ENCODE measurements at places on chromosomes 16 and 17. TPM values are rescaled to one million over a fixed set of nuclear protein-coding genes. Genes with fewer than 3 reads are reported as not detected.
A peak's percentile ranks its signal among the peaks of the same experiment; 100 is the strongest.

HOXB1 gene
- total RNA-seq = 0.41 TPM

- no peak overlapping the region for H3K27ac ChIP-seq
- peaks cover 14% of the 10 kb centered on the region for H3K27me3 ChIP-seq
- DNase-seq = no peak
- H3K4me1 ChIP-seq = no peaks in the 10 kb centered on the region
- no peak overlapping the region for H3K4me3 ChIP-seq
These were observed 68.1 kb upstream of the CPHXL start for GRCh38 chr16:75794426-75794825.

DNA sequence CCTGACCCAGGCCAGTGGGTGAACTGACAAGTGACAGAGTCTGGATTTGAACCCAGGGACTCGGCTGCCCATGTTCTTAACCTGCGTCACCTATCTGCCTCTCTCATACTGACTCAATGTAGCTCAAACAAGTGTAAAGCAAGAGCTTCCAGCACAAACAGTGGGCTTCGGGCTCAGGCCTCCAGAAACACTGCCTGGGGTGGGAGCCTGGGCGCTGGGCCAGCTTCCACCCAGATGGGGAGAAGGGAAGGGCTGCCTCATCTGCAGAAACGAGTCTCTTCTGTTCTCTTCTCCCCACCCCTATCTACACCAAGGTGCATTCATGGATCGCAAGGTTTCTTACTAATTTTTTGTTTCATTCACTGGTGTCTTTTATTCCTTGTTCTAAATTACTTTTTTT lies 1.3 kb downstream of the CDRT4 start:
- no peak overlapping the region for H3K4me3 ChIP-seq
- peaks cover 12% of the 10 kb centered on the region for H3K36me3 ChIP-seq
- no peak for DNase-seq
- no peaks in the 10 kb centered on the region for H3K27me3 ChIP-seq

GRCh38 chr17:80800481-80801391 lies 190.9 kb upstream of the CHMP6 start:
- H3K27ac ChIP-seq = no peak overlapping the region
- H3K27me3 ChIP-seq = no peaks in the 10 kb centered on the region
- H3K4me3 ChIP-seq = no peak overlapping the region
- H3K4me1 ChIP-seq = peaks cover 12% of the 10 kb centered on the region

TERB1 gene
- not detected for total RNA-seq

DNA sequence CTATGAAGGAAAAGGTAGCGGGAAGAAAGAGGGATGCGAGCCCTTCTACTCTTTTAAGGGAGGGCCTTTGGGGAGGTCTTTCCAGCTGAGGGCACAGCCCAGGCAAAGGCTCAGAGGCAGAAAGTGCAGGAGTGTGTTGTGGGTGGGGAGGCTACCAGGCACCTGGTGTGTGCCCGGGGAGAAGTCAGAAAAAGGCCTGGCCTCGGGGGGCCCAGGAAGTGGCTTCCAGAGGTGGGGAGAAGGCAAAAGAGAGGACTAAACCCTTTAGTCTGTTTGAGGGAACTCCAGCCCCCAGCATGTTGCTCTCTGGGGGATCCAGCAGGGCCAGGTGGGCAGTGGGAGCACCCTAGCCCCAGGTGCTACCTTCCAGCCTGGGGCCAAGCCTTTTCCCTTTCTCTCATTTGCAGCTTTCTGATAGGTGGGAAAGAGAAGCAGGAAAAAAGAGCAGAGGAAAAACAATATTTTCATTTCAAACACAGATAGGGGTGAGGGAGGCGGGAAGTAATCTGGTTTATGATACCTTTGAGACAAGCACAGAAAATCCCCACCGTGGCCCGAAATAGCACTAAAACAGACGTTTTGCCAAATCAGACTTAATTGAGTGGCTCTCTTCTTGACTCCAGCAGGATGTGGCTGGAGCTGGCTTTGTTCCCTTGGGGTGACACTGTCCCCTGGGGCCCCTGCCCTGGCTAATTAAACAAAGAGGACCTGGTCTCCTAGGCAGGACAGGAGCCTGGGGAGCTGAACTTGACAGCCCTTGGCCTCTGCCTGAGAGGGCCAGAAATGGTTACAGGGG lies 10.4 kb downstream of the RAI1 start:
- no peak overlapping the region for H3K4me3 ChIP-seq
- peaks cover 92% of the 10 kb centered on the region for H3K27me3 ChIP-seq
- H3K27ac ChIP-seq = no peak overlapping the region
- peaks cover 47% of the 10 kb centered on the region for H3K4me1 ChIP-seq

KRT40 gene
- total RNA-seq = not detected

DNA sequence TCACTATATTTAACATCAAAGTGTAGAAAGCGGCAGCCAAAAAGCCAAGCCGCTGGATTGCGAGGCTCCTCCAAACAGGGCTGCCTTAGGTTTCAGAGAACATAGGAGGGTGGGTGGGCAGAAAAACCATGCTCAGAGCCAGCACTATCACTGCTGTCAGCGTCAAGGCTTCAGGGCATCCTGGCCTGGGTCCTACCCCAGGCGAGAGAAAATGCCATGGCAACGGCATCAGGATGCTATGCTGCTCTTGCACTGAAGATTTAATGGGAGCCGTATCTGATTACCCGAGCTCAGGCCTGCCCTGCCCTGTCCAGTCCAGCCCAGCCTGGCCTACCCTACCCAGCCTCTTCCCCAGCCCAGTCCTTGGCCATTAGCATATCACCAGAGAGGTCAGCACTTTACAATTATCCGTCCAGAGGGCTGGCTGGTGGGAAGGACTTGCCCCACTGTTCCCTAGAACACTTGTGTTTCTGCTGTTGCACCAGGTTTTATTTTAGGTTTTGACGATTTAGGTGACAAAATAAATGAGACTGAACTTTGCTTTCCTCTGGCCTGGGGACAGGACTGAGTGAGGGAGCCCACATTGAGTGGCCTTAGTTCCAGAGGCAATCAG lies 61.1 kb downstream of the TOM1L2 start:
- H3K27me3 ChIP-seq = peaks cover 3% of the 10 kb centered on the region
- H3K27ac ChIP-seq = no peak overlapping the region
- no peak overlapping the region for H3K4me3 ChIP-seq
- no peak for DNase-seq

PRR29 gene
- 0.85 TPM for total RNA-seq

DNA sequence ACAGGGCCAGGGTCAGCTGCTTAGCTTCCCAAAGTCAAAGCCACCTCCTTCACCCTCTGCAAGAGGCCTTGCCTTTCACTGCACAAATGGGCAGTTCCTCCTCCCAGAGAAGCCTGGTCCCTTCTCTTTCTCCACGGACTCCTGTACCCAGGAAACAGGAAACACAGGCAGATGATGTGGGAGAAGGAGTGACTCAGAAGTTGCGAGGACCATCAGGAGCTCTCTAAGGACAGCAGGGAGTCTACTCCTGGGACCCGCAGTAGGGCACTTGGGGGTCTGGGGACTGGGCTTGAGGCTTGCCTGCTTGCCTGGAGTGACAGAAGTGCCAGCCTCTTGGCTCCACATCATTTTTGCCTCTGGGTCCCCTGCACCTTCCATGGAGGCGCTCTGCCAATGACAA lies 47.4 kb upstream of the KSR1 start:
- H3K27me3 ChIP-seq = peaks cover 3% of the 10 kb centered on the region
- no peak overlapping the region for H3K4me3 ChIP-seq
- H3K27ac ChIP-seq = no peak overlapping the region
- H3K4me1 ChIP-seq = peaks cover under 1% of the 10 kb centered on the region

GRCh38 chr17:72111336-72111923 lies 9.4 kb upstream of the SOX9 start:
- H3K4me1 ChIP-seq = peaks cover 55% of the 10 kb centered on the region
- peaks cover 45% of the 10 kb centered on the region for H3K27me3 ChIP-seq
- H3K36me3 ChIP-seq = no peaks in the 10 kb centered on the region
- no peak for DNase-seq
- H3K27ac ChIP-seq = no peak overlapping the region
- no peak overlapping the region for H3K4me3 ChIP-seq

DNA sequence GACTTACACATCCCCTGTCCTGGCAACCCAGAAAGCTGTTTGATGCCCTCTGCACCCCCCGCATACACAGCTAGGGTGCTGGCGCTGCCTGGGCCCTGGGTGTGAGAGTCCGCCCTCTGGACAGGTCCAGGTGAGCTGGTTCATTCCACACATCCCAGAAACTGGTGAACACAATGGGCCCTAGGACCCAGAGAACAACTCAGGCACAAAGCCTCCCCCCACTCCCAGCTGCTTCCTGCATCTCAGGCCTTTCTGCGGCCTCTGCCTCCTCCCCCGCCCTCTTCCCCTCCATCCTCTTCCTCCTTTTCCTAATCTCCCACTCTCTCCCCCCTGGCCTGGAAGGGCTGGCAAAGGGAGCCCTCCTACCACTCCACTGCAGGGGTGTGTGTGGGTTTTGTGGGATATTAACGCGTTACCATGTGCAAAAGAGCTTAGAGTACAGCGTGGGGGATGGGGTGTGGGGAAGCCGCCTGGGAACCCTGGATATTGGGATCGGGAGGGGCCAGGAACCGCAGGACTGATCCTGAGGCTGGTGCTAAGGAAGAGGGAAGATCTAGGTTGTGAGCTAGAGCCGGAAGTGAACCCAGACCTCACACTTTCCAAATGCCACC lies 1.6 kb upstream of the PPP1R9B start:
- H3K4me1 ChIP-seq = peaks cover 32% of the 10 kb centered on the region
- H3K27me3 ChIP-seq = peaks cover 19% of the 10 kb centered on the region
- H3K4me3 ChIP-seq = peak overlapping the region; percentile 75
- no peaks in the 10 kb centered on the region for H3K36me3 ChIP-seq

CRYBA1 gene
- total RNA-seq = not detected

OSBPL7 gene
- total RNA-seq = 8.2 TPM

DNA sequence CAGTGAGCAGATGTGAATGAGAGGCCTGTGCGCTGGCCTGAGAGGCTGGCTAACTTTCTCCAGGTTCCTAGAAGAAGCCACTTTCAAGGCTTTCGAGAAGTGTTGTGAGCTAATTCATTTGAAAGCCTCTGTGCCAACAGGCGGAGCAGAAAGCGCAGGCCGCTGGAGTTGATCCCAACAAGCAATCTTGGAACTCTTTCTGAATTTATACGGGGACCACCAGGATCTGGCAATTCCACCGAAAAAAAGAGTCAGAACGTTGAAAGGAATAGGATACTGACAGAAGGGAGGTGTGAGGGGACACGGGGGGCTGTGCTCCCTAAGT lies 71.3 kb upstream of the METRNL start:
- no peak for DNase-seq
- H3K4me3 ChIP-seq = no peak overlapping the region
- peak overlapping the region; percentile 60 for H3K27ac ChIP-seq
- H3K27me3 ChIP-seq = no peaks in the 10 kb centered on the region
- peaks cover 10% of the 10 kb centered on the region for H3K36me3 ChIP-seq

RGS11 gene
- total RNA-seq = 1.8 TPM

RNF222 gene
- total RNA-seq = not detected

DNA sequence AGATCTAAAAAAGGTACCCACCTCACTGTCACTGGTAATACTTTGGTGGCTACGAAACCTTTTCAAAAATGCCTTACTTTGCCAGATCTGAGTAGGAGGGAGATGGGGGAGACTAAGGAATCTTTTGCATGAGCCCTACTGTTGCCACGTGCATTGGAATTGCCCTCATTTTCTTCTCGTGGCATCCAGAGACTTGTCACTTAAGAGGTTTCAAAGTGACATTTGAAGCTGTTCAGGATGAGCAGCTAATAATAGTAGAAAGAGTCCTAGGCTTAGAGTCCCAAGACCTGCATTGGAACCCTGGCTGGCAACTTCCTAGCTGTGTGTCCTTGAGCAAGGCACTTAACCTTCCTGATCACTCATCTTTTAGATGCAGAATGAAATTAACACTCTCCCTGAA lies 43.5 kb downstream of the GPRC5B start:
- H3K27me3 ChIP-seq = no peaks in the 10 kb centered on the region
- H3K4me3 ChIP-seq = no peak overlapping the region
- DNase-seq = no peak
- no peaks in the 10 kb centered on the region for H3K36me3 ChIP-seq
- H3K27ac ChIP-seq = no peak overlapping the region
- H3K4me1 ChIP-seq = peaks cover 18% of the 10 kb centered on the region

- H3K4me3 ChIP-seq = no peak overlapping the region
- no peaks in the 10 kb centered on the region for H3K27me3 ChIP-seq
- DNase-seq = no peak
- H3K36me3 ChIP-seq = peaks cover 8% of the 10 kb centered on the region
These were observed 5.3 kb upstream of the NUDT16L1 start for GRCh38 chr16:4687946-4688673.

DNA sequence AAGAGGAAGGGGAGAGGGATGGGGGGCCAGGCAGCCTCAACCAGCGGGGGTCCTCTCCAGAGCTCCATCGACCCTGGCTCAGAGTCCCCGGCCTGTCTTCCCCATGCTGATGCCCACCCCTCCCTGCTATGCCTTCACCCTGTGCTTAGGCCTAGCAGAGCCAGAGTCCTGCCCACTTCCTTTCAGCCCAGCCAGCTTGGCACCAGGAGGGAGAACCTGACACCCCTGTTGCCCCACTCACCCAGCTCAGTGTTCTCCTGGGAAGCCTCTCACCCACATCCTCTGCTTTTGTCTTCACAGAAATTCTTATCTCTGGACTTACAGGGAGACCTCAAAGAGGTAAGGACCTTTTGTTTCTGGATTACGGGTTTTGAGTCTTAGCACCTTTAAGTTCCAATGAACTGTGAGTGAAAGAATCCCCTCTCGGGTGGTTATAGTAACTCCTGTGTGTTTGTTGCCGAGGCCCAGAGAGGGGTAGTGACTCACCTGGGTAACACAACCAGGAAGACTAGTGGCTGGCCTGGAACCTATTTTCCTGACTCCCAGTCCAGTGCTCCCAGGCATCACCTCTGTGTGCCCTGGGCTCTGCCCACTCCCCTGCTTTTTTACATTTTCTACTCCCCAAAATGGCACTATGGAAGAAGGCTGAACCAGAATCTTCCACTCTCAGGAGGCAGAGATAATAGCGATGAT lies 53.3 kb downstream of the CES1 start:
- H3K4me1 ChIP-seq = no peaks in the 10 kb centered on the region
- H3K36me3 ChIP-seq = no peaks in the 10 kb centered on the region
- H3K27ac ChIP-seq = no peak overlapping the region
- no peak for DNase-seq

DNA sequence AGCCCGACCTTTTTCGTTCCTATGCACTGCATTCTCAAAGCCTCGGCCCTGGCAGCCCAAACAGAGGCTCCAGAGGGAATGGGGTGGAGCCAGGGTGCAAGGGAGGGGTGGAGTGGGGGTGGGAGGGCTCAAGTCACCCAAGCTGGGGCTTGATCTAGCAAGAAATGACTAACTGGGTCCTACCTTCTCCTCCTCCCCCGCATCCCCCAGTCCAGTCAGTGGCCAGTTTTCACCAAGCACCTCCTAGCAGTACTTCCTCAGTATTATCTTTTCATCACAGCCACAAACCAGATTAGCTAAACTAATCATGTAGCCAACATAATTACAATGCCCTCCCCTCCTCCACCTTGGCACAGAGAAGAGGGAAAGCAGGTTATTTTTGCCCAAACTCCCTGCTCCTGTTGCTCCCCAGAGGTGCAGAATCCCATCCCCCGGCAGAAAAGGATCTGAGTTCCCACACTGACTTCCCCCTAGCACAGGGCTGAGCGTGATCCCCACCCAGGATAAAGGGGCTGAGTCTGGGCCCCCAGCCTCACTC lies 2.2 kb downstream of the JUP start:
- peaks cover 44% of the 10 kb centered on the region for H3K4me1 ChIP-seq
- no peaks in the 10 kb centered on the region for H3K27me3 ChIP-seq
- H3K36me3 ChIP-seq = no peaks in the 10 kb centered on the region
